ENCODE measurements at places on chromosomes 4 and X. TPM values are rescaled to one million over a fixed set of nuclear protein-coding genes. Genes with fewer than 3 reads are reported as not detected.

- no peak for DNase-seq
Observed at GRCh38 chrX:16836371-16836770, 33.8 kb downstream of the RBBP7 start.

Gene LRBA
- total RNA-seq = 41.4 TPM

GRCh38 chrX:47707031-47707780 is 48.2 kb upstream of the UXT start:
- no peak for DNase-seq

Gene CT45A1
- total RNA-seq = not detected

Gene NAT8L
- 0.64 TPM for total RNA-seq

- no peak for DNase-seq
Observed at GRCh38 chrX:101208152-101208905, 11.3 kb upstream of the DRP2 start.

DNA sequence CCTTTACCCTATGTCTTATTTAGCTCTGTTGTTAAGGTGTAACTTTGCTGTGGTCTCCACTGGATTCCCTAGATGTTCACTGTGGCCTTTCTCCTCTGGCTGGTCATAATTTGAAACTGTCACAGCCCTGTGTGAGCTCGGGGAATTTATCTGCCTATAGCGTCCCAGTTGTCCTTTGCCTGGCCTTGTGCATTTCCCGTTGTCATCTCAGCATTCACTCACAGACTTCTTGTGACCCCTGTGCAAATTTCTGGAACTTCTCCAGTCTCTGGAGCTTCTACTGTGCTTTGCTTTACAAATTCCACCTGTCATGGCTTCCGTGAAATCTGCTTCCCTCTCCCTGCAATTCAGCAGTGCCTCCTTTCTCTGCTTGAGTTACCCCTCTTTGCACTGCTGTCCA is 106.7 kb downstream of the WWC2 start:
- no peak for DNase-seq

Gene SMIM31
- not detected for total RNA-seq

Measured in osteocyte (in vitro differentiated cells).